ENCODE measurements at places on chromosomes 2 and 18.

- no peak for DNase-seq
Measured at GRCh38 chr2:196213252-196213980, 42.0 kb upstream of the STK17B start.

GRCh38 chr2:84963692-84964405 lies 7.1 kb upstream of the KCMF1 start:
- no peak for DNase-seq

GRCh38 chr2:230137902-230138539 lies 69.3 kb upstream of the SLC16A14 start:
- DNase-seq, result no peak

GRCh38 chr18:62596145-62597005 lies 73.5 kb downstream of the ZCCHC2 start:
- DNase-seq, result no peak

GRCh38 chr2:151620761-151621160 lies 113.5 kb downstream of the NEB start:
- no peak for DNase-seq

DNA sequence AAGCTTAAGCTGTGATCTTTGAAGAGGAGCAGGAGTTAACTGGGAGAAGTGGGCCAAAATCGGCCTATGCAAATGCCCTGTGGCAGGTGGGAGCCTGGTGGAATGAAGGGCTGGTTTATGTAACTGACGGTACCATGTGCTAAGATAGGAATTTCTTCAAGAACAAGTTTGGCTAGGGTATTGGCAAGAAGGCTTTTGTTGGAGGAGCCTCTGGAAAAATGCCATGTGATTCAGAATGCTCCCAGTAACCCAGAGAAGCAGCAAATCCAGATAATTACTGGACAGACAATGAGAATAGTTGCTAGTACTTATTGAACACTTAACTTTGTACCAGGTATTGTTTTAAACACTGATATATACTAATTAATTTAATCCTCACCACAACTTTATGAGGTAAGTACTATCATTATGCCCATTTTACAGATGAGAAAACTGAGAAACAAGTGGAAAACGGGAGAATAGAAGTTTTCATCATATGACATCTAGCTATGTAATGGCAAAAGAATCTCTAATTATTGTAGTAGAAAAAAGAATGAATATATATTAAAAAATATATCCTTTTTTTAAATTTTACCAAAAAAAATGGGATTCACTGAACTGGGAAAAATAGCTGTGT lies 9.1 kb upstream of the FAM124B start:
- no peak for DNase-seq

DNA sequence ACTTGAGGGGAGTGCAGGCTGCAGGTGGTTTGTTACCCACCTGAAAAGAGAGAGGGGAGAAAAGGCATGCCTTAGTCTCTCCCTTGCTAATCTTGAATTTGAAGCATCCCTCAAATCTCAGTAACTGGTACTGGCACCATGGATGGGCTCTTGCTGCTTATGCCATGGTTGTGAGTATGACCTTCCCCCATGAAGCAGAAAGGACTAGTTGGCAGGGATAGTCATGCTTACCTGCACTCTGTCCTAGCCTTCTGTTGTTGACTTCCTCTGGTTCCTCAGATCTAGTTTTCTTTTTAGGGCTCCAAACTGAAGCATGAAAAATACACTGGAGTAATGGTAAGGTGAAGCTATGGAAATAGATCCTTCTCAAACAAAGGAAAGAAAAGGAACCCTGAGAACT lies 191.2 kb downstream of the SPAG16 start:
- DNase-seq, result no peak

GRCh38 chr18:22643731-22644130 lies 226.0 kb upstream of the CTAGE1 start:
- DNase-seq, result no peak

DNA sequence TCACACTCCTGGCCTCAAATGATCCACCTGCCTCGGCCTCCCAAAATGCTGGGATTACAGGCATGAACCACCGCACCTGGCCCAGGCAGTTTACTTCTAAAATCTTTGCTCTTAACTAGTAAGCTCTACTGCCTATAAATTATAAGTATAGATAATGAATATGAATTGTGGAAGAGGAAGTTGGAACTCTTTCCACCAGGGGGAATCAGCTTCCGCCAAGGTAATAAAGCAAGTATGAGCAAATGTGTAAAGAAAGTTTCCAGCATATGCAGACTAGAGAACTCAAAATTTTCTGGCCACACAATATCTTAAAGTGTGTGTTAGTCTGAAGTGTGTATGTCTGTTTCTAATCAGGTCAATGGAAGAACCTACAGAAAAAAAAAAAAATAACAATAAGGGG lies 68.1 kb downstream of the RMDN2 start:
- DNase-seq, result no peak

GRCh38 chr2:70523996-70524965 lies 29.3 kb downstream of the TGFA start:
- DNase-seq, result no peak

Measured in stimulated activated CD8-positive, alpha-beta memory T cell treated with anti-CD3 and anti-CD28 coated beads, Interleukin-7, amount 100 ng/mL, for 1 hour (primary cell).